ENCODE measurements at places on chromosomes 5 and 9.

GRCh38 chr5:179967489-179967888 lies 59.8 kb upstream of the TBC1D9B start:
- DNase-seq: no peak

- no peak for DNase-seq
Observed at GRCh38 chr5:171570244-171570825, 150.9 kb downstream of the FGF18 start.

- no peak for DNase-seq
Observed at GRCh38 chr9:107759009-107759822, 269.6 kb upstream of the KLF4 start.

DNA sequence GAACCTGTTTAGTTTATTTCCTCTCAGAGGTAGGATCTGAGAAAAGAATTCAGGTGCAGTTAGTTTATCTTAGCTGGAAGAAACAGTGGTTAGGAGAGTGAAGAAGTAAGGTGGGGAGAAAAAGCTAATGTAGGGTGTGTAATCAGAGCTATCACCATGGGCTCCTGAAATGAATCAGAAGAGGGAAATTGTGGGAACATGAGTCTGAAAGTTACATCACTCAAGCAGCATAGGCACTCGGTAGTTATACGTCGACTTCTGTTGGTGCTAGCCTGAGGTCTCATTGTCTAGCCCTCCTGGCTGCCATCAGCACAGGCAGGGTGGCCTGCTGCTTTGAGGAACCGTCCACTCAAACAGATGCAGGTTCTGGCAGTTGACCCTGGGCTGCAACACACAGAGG lies 56.7 kb upstream of the NPR3 start:
- no peak for DNase-seq

DNA sequence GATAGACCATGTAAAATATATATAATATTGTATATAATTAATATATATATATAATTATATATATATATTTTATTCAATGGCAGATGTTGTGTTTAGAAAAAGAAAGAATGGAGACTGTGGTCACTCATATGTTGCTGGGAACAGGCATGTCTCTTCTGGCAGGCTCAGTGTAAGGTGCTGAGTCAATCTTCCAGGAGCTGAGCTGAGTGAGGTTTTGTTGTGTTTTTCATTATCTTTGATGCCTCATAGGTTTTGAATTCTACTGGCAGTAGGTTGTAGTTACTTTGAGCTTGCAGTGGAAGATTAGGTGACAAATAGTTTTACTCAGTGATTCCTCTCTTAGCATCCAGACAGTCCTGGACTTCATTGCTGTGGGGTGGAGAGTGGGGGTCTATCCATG lies 561.3 kb downstream of the IRX1 start:
- no peak for DNase-seq

DNA sequence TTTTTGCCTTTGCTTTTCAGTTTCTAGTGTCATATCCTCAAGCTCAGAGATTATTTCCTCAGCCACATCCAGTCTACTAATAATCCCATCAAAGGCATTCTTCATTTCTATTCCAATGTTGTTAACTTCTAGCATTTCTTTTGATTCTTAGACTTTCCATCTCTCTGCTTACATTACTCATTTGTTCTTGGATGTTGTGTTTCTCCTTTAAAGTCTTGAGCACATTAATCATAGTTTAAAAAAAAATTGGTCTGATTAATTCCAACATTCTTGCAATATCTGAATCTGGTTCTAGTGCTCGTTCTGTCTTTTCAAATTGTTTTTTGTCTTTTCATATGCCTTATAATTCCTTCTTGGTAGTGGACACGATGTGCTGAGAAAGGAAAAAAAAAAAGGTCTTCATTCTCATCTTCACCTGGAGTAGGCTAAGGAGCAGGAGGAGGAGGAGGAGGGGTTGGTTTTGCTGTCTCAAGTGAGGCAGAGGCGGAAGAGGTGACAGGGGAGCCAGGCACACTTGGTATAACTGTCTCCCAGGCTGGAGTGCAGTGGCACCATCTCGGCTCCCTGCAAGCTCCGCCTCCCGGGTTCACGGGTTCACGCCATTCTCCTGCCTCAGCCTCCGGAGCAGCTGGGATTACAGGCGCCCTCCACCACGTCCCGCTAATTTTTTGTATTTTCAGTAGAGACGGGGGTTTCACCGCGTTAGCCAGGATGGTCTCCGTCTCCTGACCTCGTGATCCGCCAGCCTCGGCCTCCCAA lies 16.3 kb downstream of the PRXL2C start:
- no peak for DNase-seq

- no peak for DNase-seq
Observed at GRCh38 chr9:124427281-124427680, 12.0 kb upstream of the PSMB7 start.

- DNase-seq: no peak
Observed at GRCh38 chr9:95649801-95650213, 133.0 kb upstream of the PTCH1 start.

- DNase-seq: no peak
Observed at GRCh38 chr5:68270399-68270975, 54.9 kb downstream of the PIK3R1 start.

GRCh38 chr9:6484210-6484609 lies 71.2 kb downstream of the UHRF2 start:
- DNase-seq: peak; percentile 13

- DNase-seq: no peak
Observed at GRCh38 chr5:144017631-144018030, 152.8 kb downstream of the YIPF5 start.

GRCh38 chr5:177612215-177612673 lies 12.3 kb downstream of the B4GALT7 start:
- no peak for DNase-seq

DNA sequence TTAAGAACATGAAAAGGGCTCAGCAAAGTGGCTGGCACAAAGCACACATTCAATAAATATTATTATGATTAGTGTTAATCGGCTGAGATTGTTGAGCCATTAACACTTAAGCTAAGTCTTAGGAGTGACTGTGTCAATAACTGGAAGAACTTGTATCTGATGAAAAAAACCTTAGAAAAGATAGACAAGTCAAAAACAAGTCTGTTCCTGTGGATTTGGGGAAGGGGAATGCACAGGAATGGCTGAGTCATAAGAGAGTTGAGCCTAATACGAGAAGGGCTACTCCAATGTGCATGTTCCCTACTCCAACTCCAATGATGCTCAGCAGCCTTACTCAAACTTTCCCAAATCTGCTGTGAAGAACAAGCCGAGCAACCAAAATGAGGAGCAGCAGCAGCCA lies 53.9 kb downstream of the MED27 start:
- no peak for DNase-seq

DNA sequence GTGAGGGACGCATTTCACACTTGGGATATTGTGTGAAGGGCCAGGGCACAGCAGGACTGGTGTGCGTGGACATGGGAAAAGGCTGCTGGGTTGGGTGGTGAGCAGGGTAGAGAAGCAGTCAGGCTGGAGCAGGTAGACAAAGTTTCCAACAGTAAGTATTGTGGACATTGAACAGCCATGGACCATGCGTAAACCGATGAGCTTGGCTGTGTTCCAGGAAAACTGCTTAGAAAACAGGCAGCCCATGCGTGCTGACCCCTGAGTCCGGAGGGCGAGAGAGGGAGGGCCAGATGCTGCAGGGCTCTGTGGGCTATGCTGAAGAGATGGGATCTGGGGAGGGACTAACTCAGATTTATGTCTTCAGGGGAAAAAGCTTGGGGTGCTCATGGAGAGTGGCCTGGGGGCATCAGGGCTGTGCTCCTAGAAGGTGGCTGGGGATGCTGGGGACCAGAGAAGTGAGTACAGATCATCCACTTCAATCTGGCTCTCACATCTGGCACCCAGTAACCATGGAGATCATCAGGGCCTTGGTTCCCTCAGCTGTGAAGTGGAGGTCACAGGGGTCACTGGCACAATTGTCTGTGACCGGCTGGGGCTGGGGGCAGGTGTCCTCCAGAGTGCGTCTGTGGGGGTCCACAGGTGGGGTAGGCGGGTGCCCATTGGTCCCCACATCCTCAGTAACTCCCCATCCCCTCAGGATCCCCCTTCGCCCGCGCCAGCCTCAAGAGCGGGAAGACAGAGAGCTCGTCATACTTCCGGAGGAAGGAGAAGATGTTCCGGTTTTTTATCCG lies 93.3 kb downstream of the CACNA1B start:
- no peak for DNase-seq

DNA sequence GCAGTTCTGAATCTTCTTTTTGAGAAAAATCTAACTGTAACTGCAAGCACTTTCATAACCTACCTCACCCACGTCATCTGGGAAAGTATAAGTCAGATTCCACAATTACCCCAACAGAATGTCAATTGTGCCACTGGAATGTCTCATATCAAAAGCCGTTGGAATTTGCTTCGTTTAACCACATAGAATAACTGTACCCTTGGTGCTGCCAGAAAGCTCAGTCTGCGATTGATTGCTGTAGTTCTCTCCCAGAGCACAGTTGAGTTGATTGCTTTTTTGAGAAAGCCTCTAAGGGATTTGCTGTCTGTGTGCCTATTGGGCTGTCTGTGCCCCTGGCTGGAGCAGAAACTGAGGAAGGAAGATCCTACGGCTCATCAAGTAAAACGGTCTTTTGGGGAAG lies 583.6 kb downstream of the TMEM38B start:
- DNase-seq: no peak

- DNase-seq: no peak
Observed at GRCh38 chr5:92687821-92688722, 892.9 kb downstream of the NR2F1-AS1 start.

DNA sequence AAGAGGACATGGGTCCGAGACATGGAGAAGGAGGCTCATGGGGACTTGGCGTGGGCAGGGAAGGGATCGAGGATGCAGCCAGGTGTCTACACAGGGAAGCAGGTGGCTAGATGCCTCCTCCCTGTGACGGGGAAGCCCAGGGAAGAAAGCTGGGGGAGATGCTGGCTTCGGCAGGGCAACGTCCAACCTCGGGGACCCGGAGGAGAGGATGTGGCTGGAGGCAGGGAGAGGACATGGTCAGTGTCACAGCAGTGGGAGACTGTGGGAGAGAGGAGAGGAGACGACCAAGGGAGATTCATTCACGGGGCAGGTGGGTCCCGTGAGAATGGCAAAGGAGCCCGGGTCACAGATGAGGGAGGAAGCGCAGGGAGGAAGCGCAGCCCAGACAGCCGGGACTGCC lies 73.2 kb upstream of the PHYKPL start:
- no peak for DNase-seq

GRCh38 chr5:153900703-153901395 lies 137.9 kb downstream of the FAM114A2 start:
- DNase-seq: no peak

DNA sequence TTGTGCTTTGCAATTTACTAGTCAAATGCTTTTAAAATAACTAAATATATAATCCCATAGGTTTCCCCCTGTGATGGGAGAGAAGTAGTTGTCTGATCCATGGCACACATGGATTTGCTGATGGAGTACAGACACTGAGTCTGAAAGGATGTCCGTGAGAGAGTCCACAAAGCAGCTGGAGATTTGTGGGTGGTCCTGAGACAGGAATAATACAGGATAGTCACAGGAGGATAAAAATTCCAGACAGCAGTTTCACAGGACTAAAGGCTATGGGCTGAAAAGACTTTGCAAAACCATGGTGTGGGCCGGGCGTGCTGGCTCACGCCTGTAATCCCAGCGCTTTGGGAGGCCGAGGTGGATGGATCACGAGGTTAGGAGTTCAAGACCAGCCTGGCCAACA lies 58.7 kb upstream of the ZFR start:
- no peak for DNase-seq

GRCh38 chr5:97842687-97843086 lies 659.6 kb upstream of the RIOK2 start:
- no peak for DNase-seq

Measured in cerebellar nuclear complex (tissue), 1 donor.